M059J (cell line): ENCODE measurements at places on chromosomes 12 and 14. TPM values are rescaled to one million over a fixed set of nuclear protein-coding genes. Genes with fewer than 3 reads are reported as not detected.
A peak's percentile ranks its signal among the peaks of the same experiment; 100 is the strongest.

EML5 gene
- 0.64 and 0.96 TPM in 2 replicates for total RNA-seq

KIF26A gene
- not detected in 2 replicates for total RNA-seq

DNA sequence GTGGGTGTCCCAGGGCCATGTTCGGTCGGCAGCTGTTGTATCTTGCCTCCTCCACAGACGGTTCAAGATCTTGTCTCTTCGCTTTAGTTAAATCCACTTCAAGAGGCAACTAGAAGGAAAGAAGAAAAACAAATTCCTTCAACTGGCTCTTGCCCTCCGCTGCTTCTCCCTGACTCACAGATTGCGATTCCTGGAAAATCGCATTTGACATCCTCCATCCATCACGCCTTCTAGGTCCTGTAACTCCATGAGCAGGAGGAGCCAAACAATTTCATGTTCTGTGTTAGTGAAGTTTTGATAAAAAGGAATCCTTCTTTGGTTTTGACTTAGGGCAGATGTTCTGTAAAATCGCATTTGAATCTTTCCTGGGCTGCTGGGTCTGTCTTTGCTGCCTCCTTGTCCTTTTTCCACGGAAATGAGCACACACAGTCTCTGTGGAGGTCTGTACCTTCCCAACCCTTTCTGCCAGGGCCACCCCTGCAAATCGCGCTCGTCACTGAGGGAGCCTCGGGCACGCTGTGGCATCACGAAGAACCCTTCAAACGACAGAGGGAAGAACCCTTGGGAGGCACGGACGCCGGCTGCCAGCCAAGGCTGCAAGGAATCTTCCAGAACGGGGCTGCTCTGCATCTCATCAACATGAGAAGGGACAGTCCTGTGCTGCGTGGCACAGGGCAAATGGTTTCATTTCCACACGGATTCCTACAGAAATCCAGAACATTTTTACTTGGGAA lies 32.6 kb downstream of the RAD52 start:
- no peak for DNase-seq

DNA sequence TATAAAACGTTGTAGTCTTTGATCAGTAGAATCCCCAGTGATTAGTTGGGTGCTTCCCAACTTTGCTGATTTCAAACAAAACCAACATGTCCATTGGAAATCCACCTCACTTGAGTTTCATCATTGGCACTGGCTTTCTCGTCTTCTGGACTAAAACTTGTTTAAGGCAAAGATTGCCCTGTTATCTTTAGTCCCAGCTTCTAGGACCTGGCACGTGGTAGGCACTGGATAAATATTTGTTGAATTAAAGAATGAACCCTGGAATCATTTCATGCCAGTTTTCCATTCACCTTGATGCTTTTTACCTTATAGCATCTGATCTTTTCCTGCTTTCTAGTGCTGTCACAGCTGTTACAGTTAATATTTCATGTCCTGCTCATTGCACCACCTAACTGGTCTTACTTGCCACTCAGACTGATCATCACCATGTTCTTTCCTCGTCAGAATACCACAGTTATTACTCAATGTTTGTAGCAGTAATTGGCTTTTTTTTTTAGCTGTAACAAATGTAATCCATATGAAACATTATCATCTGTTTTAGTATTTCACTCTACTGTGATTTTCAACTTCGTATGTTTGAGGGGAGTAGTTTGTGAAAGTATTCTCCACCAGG lies 7.3 kb upstream of the C12orf50 start:
- peak; percentile 32 for DNase-seq

- DNase-seq, result peak; percentile 45
Measured at GRCh38 chr12:46266382-46266791, 2.5 kb downstream of the SLC38A1 start.

- no peak for DNase-seq
Measured at GRCh38 chr12:31371256-31371620, 45.3 kb upstream of the SINHCAF start.

GRCh38 chr12:123363740-123364531 lies 711 bp downstream of the SBNO1 start:
- peak; percentile 30 for DNase-seq
